ENCODE measurements at places on chromosomes 13 and 19. TPM values are rescaled to one million over a fixed set of nuclear protein-coding genes. Genes with fewer than 3 reads are reported as not detected.

DNA sequence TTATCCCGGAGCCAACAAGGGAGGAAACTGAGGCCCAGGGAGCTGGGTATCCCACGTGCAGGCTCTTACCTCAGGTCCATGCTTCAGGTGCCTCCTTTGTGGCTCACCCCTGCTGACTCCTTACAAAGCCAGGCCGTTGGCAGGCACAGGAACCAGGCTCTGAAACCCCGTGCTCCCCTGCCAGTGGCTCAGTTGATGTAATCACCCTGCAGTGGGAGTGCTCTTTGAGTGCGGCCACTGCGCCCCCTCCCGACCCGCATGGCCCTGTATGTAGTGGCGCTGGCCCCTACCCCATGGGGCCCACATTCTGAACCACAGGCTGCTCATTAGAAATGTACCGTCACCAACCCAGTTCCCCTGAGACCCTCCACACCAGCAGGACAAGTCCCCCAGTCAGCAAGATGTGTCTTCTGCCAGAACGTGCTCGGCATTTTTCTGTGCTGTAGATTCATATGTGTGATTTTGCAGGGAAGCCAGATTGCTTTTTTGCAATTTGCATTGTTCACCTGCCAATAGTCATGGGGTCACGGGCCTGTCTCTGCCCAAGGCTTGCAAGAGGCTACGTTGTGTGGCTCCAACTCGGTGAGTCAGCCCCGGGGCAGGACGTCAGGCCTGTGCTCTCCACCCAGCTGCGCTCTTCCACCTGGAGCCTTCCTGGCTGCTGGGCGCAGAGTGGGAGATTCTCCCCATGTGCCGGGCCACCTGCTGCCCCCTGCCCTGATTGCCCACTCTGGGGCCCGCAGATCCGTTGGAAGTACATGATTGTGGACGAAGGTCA is 60.3 kb downstream of the SMARCA4 start:
- no peak for ATAC-seq

DNA sequence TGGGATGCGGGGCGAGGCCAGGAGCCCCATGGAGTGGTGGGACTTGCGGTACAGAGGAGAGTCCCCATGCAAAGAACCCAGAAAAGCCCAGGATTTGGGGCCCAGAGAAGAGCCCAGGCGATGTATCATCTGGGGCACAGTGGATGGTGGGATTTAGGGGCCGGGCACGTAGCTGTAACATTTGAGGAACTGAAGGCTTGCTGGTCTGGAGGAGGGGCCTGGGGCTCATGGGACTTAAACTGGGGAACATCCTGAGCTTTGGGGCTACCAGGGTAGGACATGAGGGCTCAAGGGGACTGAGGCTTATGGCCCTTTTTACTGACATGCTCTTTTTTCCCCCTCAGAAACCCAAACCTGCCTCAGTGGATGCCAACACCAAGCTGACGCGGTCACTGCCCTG is 13.5 kb downstream of the MED25 start:
- no peak for ATAC-seq

DNA sequence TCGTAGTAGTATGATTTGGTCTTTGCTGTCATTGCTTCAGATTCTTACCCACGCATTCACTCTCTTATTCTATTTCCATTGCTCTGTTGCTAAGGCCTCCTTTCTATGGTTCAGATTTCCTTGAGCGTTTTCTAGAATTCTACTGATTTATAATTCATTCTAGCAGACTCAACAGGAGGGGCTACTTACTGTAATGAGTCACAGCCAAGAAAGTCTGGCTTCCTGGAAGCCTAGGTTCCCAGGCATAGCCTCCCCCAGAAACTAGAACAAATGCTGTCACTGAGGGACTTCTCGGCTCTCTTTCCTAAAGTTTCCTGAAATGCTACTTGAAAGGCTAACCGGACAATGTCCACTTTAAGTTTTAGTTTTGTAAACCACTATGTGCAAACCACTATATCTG is 47.7 kb upstream of the SPATA13 start:
- no peak for ATAC-seq

DNA sequence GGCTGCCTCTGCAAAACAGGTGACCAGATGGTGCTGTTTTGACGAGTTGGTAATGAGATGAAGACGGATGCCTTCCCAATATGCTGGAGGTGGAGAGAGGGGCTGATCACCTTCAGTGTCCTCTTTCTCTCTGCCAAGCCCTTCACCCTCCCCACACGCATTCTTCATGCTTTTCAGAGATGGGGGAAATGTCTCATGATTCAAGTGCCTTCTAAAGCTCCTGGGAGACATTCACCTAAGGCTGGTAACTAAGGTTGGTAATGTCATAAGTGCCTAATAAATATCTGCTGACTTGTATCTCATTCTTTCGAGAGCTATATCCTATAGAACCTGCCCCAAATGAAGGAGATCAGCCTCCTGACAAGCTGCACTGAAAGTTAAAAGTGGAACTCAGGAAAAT is 86.2 kb upstream of the MBNL2 start:
- ATAC-seq = no peak

GRCh38 chr19:15292140-15292539 is 40.2 kb downstream of the BRD4 start:
- no peak for ATAC-seq

GRCh38 chr13:44523146-44524015 is 52.7 kb downstream of the TSC22D1 start:
- peak; percentile 63 for ATAC-seq

DNA sequence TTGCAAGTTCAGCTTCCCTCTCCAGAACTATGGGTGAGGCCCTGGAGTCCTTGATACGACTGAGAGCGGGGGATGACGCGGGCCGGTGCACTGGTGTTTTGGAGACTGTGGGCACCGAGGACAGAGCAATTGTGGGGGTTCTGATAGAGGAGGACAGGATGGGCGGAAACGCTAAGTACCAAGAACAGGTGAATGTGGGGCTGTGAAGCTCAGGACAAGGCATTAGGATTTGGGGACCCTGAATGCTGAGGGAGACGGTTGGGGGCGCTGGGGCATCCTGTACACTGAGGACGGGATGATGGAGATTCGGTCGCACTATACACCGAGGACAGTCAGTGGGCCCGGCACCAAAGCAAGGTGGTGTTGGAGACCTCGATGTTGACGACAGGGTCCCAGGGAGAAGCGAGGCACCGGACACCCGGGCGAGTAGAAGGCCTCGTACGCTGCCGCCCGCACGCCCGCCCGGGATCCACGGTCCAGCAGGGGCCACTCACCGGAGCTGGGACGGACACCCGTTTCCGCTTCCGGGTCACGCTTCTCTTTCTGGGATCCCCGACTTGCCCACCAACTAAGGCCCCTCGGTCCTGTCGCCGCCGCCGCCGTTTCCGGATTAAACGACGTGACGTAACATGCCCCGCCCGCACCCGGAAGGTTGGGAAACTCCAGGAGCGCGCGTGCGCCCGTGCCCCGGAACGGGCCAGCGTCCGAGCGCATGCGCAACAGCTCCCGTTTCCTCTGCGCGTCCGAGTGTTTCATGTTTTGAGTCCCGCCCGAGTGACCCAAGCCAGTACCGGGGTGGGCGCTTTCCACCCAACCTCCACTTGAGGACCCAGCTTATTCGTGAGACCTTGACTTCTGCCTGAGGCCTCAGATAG is at the start of gene CHMP2A:
Gene CHMP2A, minus strand, starts transcription at position 612 of the 875 bp plus-strand sequence. CDS start 893 bp downstream, outside the sequence.
- peak; percentile 42 for ATAC-seq

GRCh38 chr13:83798731-83799130 is 83.5 kb downstream of the SLITRK1 start:
- no peak for ATAC-seq

DNA sequence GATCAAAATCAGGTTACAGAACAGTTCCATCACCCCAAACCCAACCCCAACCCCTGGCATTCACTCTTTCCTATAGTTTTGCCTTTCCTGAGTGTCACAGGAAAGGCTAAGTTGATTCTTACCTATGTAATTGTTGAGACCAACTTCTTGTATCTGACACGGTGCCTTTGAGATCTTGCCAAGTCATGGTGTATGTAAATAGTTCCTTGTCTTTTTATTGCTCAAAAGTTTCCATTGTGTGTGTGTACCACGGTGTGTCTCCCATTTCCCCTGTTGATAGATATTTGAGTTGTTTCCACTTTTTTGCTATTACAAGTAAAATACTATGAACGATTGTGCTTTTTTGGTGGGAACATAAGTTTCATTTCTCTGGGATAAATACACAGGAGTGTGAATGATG is 3.3 kb upstream of the IGFL2 start:
- ATAC-seq = no peak

GRCh38 chr19:7648265-7649014 is 11.5 kb downstream of the STXBP2 start:
- ATAC-seq = no peak

- no peak for ATAC-seq
Observed at GRCh38 chr13:23828866-23829265, 60.3 kb downstream of the MIPEP start.

COL5A3 gene
- 32.1 TPM for total RNA-seq

TBXA2R gene
- total RNA-seq = 0.32 TPM

IL4I1 gene
- total RNA-seq = 42.0 TPM

LENG9 gene
- total RNA-seq = 3.1 TPM

DAND5 gene
- total RNA-seq = 0.30 TPM

PTH2 gene
- not detected for total RNA-seq

UFM1 gene
- 49.4 TPM for total RNA-seq

CD209 gene
- total RNA-seq = not detected

DCT gene
- not detected for total RNA-seq
